ENCODE measurements at places on chromosomes 5 and 9.

- DNase-seq, result no peak
Measured at GRCh38 chr9:27291292-27291691, 5.7 kb downstream of the EQTN start.

GRCh38 chr5:91670563-91670962 is 287.4 kb upstream of the ARRDC3 start:
- no peak for DNase-seq

- no peak for DNase-seq
Measured at GRCh38 chr9:108543251-108543778, 312.5 kb downstream of the ACTL7B start.

- no peak for DNase-seq
Measured at GRCh38 chr5:62231576-62231975, 74.4 kb upstream of the KIF2A start.

DNA sequence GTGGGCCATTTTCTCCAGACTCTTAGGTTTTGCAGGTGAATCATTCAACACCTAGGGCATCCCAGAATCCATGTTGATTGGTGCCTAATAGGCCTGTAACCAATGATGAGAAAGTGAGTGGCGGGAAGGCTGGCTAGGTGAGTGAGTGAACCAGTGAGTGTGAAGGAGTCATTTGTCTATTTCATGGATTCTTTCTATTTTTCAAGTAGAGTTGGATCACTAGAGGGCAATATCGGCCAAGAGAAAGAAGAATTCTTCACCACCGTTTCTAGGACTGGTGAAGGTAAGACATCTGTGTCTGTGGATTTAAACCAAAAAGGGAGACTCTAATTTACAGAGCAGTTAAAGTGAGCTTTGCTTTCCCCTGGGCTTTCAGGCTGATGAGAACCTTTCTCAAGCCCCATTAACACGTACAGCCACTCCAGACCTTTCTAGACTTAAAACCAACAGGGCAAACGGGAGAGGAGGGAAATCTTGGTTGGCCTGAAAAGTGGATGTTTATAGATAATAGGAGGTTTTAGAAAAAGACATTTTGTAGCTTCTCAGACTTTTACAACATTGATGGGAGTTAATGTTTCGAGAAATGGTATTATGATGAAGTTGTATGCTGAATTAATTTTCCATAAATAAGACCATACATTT is 114.3 kb upstream of the IL12B start:
- DNase-seq, result peak; percentile 50

DNA sequence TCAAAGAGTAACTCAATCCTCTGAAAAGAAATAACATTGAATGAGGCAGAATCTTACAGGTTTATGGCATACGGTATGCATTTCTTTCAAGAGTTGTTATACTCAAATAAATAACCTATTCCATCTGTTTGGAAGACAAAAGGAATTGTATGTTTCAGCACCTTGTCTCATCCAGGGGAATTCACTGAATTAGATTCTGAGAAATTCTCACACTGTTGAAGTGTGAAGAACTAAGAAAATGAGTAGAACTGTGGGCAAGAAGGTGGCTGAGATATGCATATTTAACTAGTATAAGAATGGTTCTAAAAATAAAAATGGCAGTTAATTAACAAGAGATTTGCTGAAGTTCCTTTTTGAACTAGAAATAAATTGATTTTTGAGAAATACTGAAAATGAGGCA is 279.3 kb upstream of the DAP start:
- no peak for DNase-seq

- DNase-seq, result peak; percentile 70
Measured at GRCh38 chr5:17808566-17808965, 174.3 kb downstream of the TAF11L14 start.

DNA sequence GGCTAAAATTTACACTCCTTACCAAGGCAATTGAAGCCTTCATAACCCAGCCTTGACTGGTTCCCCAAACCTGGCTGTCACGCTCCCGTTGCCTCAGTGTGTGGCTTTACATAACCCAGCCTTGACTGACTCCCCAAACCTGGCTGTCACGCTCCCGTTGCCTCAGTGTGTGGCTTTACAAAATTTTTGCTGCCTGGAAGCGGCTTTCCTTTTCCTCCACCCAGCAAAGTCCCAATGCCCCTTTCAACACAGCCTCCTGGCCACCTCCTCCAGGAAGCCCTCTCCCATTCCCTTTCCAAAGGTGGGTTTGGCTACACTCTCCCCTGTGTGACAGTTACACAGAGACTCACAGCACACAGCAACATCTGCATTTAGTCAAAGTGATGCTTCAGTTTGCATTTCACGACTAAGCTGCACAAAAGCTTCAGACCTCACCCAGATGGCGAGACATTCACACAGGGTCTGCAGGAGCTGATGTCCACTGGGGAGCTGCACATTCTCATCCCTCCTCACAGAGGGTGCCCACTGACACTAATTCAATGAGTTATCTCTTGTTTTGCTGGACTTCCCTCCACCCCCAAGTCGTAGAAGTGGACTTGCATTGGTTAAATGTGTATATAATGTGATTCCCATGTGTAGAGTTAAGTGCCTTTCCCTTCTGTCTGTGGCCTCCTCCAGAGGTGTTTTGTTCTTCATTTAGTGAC is 156.6 kb upstream of the PHYKPL start:
- no peak for DNase-seq

- no peak for DNase-seq
Measured at GRCh38 chr9:93231121-93231694, 47.3 kb downstream of the WNK2 start.

DNA sequence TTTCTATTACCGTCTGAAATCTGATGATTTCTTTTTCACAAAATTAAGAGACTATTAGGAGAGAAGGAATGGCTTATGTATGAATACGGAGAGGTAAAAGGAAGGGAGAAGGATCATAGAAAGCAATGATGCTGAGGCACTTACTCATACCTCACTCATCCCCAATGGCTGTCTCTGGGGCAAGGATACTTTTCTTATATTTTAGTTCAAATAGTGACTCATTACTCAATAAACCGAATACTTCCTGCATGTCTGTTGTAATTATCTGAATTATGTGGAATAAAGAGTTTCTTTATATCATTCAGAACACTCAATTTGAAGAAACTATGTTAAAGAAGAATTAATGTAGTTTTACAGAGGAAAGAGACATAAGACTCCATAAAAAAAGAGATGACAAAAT is 284.5 kb upstream of the NUDT12 start:
- no peak for DNase-seq

GRCh38 chr5:33148076-33148513 is 292.7 kb upstream of the TARS1 start:
- no peak for DNase-seq

DNA sequence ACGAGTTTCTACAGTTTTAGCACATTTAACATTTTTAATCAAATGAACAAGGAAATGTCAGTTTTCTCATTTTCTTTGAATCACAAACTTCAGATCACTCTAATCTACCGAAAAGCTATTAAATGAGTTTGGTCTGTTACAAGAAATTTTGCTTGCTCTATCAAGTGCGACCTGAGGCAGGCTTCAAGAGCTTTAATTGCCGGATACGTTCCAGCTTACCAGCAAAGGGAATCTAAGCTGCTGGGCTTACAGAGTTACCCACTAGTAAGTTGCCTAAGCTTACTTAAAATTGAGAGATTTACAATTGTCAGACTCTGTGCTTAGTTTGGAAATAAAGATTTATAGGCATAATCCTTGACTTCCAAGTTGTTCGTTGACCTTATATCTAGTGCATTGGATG is 10.6 kb downstream of the SCGB3A1 start:
- no peak for DNase-seq
